ENCODE measurements at places on chromosomes 16 and 17.

GRCh38 chr17:2337544-2338314 lies 428 bp downstream of the SGSM2 start:
- no peak for DNase-seq

DNA sequence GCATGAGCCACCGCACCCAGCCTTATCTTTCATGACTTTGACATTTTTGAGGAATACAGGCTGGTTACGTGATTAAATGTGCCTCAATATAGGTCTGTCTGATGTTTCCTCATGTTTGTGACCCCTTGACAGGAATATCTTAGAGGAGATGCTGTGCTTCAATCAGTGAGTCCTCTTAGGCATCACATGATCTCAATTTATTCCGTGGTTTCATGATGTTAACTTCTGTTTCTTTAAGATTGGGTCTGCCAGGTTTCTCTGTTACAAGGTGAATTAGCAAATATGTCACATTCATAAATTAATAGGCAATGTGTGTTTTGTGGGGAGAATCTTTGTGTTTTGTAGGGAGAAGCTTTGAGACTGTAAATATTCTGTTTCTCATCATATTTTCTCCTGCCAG lies 3.3 kb downstream of the STXBP4 start:
- no peak for DNase-seq

GRCh38 chr17:77796176-77796860 lies 162.2 kb upstream of the TNRC6C start:
- no peak for DNase-seq

DNA sequence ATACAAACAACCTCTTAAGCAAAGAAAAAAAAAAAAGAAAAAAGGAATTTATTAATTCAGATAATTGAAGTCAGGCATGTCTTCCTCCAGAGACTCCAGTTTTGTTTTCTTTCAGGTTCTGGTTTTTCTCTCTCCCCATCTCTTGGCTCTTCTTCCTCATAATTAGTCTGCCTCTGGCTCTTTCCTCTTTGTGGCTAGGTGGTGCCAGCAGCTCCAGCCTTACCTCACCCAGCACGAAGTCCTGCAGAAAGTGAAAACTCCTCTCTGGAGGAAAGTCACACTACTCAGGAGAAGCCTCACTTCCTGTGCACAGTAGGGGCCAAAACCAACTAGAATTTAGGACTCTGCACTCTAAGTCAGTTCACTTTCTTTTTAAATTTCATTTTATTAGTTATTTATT lies 10.3 kb upstream of the NFAT5 start:
- no peak for DNase-seq

- no peak for DNase-seq
Measured at GRCh38 chr17:82528484-82529265, 9.1 kb downstream of the FOXK2 start.

- DNase-seq, result no peak
Measured at GRCh38 chr17:77892469-77893143, 65.9 kb upstream of the TNRC6C start.

DNA sequence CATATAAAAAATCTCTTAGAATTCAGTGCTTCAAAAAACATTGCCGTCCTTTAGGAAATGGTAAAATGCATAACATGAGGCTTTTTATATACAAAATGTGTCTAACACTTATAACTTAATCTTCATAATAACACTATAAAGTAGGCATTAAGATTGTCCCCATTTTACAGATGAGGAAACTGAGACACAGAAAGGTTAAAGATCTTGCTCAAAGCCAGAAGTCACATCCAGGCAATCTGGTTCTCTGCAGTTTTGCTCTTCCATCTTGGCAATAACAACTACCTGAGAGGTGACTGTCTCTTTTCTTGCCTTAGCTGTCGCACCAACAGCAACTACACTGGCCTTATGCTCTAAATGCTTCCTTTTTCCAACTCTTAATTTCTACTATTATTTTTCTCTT lies 24.5 kb downstream of the AP1G1 start:
- DNase-seq, result no peak

- DNase-seq, result no peak
Measured at GRCh38 chr17:6503641-6504195, 52.6 kb downstream of the PITPNM3 start.

DNA sequence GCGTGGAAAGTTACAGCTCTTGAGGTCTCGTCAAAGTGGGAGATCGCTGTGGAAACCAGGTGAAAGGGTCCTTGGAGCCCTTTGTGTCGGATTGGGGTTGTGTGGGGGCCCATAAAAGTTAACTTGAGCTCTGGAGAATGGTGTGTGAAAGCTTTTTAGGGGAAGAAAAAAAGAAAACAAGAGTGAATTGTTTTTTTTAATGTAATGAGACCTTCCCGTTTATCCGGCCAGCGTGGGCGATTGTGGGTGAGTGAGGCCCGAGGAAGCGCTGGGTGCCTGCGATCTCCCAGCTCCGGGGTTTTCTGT lies 150.6 kb downstream of the MSI2 start:
- DNase-seq, result no peak

- no peak for DNase-seq
Measured at GRCh38 chr16:9138731-9139501, 47.5 kb downstream of the HAPSTR1 start.

DNA sequence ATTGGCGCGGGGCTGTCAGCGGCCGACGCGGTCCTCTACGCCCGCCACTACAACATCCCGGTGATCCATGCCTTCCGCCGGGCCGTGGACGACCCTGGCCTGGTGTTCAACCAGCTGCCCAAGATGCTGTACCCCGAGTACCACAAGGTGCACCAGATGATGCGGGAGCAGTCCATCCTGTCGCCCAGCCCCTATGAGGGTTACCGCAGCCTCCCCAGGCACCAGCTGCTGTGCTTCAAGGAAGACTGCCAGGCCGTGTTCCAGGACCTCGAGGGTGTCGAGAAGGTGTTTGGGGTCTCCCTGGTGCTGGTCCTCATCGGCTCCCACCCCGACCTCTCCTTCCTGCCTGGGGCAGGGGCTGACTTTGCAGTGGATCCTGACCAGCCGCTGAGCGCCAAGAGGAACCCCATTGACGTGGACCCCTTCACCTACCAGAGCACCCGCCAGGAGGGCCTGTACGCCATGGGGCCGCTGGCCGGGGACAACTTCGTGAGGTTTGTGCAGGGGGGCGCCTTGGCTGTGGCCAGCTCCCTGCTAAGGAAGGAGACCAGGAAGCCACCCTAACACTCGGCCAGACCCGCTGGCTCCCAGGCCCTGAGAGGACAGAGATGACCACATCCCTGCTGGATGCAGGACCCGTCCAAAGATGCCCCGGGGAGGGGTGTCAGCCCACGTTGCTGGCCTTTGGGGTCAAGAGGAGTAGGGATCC lies 2.4 kb upstream of the NECAB2 start:
- DNase-seq, result no peak

DNA sequence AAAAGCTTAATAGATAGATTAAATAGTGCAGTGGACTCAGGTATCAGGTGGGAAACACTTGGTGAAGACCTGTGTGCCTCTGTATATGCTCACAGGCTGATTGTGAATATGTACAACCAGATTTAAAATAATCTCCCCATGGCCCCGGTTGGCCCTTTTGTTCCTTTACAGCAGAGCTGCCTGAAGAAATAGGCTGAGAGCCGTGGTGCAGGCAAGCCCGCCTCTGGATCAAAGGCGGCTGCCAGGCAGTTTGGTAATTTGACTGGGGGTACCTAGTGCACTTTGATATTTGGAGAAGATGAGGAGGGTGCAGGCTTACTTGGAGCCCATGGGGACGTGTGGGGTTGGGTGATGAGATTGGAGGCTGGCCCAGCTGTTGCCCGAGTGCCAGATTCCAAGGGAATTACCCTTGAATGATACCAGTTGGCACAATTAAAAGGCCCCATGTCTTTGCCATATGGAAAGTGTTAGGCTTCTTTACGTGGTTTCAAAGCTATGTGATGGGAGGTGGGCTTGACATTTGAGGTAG lies 5.0 kb downstream of the NKD1 start:
- DNase-seq, result no peak

Data from glomerular endothelial cell (primary cell).